ENCODE measurements at places on chromosomes 16 and 17.
A peak's percentile ranks its signal among the peaks of the same experiment; 100 is the strongest.

DNA sequence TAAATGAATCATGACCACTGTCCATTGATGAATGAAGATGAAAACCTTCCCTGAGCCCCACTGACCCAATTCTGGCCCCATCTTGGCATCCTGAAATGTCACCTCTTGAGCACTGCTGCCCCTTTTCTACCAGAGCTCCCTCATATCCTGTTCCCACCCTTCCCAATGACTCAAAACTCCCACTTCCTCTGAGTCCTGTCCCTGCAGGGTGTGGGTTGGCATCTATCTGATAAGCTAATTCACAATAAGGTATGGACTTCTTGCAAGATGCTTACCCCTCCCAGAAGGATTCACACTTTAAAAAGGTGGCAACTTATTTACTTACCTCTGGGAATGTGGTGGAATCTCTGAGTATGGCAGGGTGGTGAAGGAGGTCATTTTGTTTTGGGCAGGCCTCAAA lies 13.3 kb upstream of the CSNK2A2 start:
- no peak for DNase-seq

DNA sequence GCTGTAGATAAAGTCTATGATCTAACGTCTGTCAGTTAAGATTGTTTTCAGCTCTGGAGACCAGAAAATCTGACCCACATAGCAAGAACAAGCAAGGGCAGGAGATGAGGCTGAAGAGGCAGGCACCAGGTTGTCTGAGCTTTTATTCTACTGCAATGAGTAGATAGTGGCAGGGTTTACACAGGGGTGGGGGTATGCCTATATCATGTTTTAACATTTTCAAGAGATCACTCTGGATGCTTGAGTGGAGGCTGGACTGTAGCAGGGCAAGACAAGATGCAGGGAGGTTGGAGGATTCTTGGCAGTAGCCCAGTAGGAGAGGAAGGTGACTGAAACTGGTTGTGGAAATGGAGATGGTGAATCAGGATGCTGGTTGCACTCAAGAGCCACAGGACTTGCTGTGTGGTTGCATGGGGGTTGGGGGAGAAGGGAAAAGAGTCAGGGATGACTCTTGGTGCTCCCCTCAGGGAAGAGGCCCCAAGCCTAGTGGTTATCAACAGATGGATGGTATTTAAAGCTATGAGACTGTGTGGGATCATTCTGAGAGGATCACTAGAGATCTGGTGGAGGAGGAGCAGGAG lies 143.1 kb upstream of the KCNJ18 start:
- DNase-seq, result no peak

DNA sequence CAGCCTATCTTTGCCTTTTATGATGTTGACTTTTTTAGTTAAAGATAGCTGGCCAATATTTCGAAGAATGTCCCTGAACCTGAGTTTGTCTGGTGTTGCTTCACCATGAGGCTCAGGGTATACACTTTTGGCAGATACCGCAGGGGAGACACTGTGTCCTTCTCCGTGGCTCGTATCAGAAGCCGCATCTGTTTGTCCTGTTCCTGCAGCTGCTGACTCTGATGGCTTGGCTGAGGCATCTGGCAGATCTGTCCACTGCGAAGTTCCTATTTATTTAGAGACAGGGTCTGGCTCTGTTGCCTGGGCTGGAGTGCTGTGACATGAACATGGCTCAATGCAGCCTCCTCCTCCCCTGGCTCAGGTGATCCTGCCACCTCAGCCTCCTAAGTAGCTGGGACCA lies 93.5 kb downstream of the CRISPLD2 start:
- no peak for DNase-seq

- no peak for DNase-seq
Observed at GRCh38 chr17:32596206-32596605, 109.4 kb downstream of the CDK5R1 start.

- DNase-seq, result no peak
Observed at GRCh38 chr17:28908640-28909167, 5.8 kb upstream of the DHRS13 start.

GRCh38 chr16:78505544-78506366 lies 406.3 kb downstream of the WWOX start:
- DNase-seq, result peak; percentile 43

GRCh38 chr16:48955837-48956236 lies 325.8 kb downstream of the CBLN1 start:
- DNase-seq, result no peak

DNA sequence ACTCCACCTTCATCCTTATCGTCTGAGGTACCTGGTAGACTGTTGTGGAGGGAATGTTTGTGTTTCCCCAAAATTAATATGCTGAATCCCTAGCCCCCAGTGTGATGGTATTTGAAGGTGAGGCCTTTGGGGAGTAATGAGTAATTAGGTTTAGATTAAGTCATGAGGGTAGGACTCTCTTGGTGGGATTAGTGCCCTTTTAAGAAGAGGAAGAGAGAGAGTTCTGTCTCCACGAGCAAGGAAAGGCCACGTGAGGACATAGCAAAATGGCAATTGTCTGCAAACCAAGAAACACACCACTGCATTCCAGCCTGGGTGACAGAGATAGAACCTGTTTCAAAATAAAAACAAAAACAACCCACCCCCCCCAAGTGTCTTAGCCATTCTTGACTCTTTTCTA lies 21.0 kb upstream of the DDX52 start:
- no peak for DNase-seq

DNA sequence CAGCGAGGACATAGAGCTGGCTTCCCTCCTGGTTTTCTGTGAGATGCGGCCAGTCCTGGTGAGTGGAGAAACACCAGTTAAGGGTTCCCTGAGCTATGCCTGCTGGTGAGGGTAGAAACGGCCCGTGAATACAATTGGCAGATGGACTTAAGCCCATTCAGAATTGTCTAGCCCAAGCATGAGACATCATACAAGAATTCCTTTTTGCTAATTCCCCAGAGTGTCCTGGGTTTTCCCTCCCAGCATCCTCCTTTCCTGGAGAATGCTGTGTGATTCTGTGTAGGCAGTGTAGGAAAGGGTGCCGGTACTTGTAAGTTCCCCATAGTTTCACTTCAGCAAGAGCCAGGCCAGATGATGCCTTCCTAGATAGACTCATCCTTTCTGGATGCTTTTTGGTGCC lies 65.1 kb downstream of the SDR42E1 start:
- DNase-seq, result no peak

- no peak for DNase-seq
Observed at GRCh38 chr16:10616419-10616755, 36.0 kb upstream of the EMP2 start.

DNA sequence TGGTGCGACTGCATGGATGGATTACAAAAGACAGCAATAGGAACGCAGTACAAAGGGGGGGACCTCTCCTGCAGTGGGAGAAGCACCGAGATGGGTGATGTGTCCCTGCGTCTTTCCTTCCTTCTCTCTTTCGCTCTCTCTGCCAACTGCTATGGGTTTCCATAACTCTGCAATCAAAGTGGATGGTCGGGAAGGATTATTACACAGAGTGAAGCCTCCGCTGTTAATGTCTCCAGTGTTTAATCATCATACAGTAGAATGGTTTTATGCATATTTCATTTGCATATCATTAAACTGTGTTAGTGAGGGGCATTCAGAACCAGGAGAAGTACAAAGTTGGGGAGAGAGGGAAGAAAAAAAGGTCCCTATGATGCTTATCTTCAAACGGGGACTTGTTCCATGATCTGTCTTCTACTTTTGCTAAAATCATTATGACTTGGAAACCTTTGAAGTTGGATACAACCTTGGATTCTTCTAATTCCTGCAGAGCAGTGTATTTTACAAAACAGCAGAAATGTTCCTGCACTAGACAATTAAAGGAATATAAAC lies 255.9 kb upstream of the PMFBP1 start:
- peak; percentile 62 for DNase-seq

DNA sequence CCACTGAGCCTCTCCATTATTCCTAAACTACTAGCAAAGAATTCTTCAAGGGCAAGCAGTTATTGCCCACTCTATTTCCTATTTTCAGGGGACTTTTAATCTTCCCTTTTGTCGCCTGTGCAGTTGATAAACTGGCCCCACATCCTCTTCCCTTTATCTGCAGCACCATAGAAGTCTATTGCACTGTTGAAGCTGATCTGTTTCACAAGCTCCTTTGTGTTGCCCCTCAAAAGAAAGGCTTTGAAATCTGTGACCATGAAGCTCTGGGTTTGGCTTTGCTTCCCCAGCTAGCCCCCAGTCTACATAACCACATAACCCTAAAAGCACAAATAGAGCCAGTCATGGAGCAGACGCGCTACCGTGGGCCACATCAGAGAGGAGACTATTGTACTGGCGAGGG lies 37.1 kb downstream of the CDRT15 start:
- DNase-seq, result no peak

GRCh38 chr17:51256101-51256500 lies 3.7 kb downstream of the MBTD1 start:
- DNase-seq, result no peak

- DNase-seq, result no peak
Observed at GRCh38 chr17:77676237-77676661, 282.3 kb upstream of the TNRC6C start.

DNA sequence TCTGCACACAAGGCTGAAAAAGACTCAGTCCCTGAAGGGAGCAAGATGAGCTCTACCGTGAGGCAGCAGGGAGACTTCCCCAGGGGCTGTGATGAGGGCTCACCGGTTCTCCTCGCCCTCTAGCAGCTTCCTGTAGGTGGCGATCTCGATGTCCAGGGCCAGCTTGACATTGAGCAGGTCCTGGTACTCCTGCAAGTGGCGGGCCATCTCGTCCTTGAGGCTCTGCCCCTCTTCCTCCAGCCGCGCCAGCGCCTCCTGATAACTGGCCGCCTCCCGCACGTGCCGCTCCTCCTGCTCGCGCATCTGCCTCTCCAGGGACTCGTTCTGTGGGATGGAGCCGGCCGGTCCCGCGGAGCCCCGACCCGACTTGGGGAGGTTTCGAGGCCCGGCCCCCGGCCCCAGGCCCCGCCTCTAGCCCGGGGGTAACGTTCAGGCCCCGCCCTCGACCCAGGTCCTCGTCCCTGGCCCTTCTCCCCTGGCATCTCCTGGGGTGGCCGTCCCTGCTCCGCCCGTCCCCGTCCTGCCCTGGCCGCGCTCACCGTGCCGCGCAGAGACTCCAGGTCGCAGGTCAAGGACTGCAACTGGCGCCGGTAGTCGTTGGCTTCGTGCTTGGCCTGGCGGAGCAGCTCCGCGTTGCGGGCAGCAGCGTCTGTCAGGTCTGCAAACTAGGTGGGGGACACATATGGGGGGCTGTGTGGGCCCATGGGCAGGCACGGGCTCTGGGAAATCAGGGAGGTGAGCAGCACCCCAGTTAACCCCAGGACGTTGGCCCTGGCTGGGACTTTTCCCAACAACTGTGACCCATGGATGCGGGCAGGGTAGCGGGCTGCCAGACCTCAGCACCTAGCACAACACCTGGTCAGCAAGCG lies 3.9 kb downstream of the GFAP start:
- DNase-seq, result no peak

DNA sequence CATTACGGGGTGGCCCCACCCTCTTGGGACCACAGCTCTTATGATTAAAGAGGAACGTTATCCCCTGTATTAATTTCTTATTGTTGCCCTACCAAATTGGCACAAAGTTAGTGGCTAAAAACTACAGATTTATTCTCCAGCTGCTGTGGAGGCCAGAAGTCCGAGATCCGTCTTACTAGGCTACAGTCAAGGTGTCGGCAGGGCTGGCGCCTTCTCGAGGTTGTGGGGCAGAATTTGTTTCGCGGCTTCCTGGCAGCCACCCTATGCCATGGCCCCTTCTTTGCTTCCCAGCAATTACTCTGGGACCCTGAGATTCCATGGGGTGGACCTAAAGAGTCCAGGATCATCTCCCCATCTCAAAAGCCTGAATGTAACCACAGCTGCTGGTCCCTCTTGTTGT lies 263.4 kb downstream of the CPPED1 start:
- no peak for DNase-seq

DNA sequence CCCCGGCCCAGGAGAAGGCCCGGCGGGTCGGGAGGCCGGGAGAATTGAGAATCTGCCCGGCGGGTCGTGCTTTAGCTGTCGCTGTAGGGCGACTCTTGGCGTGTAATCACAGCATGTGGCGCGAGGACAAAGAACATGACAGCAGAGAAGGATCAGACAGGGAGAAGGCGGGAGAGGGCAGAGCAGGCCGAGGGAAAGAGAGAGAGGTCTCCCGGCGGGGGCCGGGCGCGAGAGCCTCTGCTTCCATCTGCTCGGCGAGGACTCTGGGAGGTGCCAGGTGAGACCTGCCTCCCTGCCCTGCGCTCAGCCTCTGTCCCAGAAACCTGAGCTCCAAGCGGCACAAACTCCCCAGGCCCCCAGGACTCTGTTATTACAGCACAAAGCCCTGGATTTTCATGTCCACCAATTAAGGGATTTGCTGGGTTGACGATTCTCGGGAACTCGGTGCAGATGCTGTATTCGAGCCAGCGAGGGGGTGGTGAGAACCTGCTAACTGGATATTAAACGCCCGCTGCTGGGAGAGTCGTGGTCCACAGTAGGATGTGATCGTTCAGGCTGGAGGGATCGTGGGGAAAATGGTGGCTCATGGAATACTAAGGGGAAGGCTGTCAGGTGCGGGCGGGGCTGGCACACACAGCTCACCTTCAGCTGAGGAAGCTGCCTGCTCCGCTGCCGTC lies 172.0 kb upstream of the CIBAR2 start:
- DNase-seq, result no peak

GRCh38 chr17:17952691-17953090 lies 19.5 kb downstream of the TOM1L2 start:
- DNase-seq, result no peak

DNA sequence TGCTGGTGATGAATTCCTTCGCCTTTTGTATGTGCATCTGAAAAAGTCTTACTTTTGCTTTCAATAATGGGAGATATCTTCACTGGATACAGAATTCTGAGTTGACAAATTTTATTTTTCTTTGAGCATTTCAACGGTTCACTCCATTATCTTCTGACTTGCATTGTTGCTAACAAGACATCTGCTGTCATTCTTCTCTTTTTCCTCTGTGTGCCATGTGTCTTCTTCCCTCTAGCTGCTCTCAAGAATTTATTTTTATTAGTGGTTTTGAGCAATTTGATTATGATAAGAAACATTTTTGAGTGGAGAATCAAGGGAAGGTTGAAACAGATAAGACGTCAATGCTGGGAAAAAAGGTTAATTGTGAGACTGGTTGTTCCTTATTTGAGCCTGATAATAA lies 471.8 kb downstream of the CDH13 start:
- DNase-seq, result no peak

GRCh38 chr16:69193855-69194254 lies 6.9 kb downstream of the SNTB2 start:
- no peak for DNase-seq

- no peak for DNase-seq
Observed at GRCh38 chr17:53336281-53336680, 486.4 kb upstream of the KIF2B start.

GRCh38 chr17:40515011-40515410 lies 13.6 kb upstream of the TNS4 start:
- DNase-seq, result no peak
